ENCODE measurements at places on chromosomes 7 and 10.
A peak's percentile ranks its signal among the peaks of the same experiment; 100 is the strongest.

- DNase-seq = peak; percentile 64
These were observed 31.9 kb upstream of the GUSB start for GRCh38 chr7:66013938-66014337.

- no peak for DNase-seq
These were observed 20.1 kb downstream of the RP9 start for GRCh38 chr7:33089142-33089541.

GRCh38 chr10:127449490-127449889 lies 99.6 kb upstream of the NPS start:
- no peak for DNase-seq

- DNase-seq = no peak
These were observed 71.6 kb downstream of the THSD7A start for GRCh38 chr7:11760372-11760771.

- peak; percentile 74 for DNase-seq
These were observed 11.5 kb downstream of the PMS2 start for GRCh38 chr7:5997210-5997808.

GRCh38 chr10:11560076-11560709 lies 51.3 kb downstream of the USP6NL start:
- no peak for DNase-seq

GRCh38 chr7:28497009-28497408 lies 84.7 kb downstream of the CREB5 start:
- no peak for DNase-seq

GRCh38 chr7:140294454-140294853 lies 103.9 kb downstream of the SLC37A3 start:
- DNase-seq = no peak

- DNase-seq = no peak
These were observed 51.5 kb downstream of the FAM107B start for GRCh38 chr10:14723052-14723689.

All from EH (cell line).